ENCODE measurements at places on chromosomes 6 and 20.
A peak's percentile ranks its signal among the peaks of the same experiment; 100 is the strongest.

DNA sequence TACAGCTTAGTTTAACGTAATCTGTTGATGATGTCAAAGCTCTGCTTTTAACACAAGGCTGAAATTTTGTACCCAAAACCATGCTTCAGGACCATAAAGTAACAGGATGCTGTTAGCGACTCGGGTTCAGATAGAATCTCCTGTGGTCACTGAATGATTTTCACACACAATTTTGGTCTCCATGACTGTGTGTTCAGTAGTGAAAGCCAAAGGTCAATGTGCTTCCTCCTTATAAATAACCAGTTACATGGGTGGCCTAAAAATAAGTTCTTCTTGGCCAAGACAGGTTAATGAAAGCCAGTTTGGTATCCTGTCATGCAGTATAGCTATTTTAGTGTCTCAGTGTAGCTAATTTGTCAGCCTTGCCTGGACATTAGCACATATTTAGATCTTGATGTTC, 19.1 kb upstream of the LOC128125822 start:
- no peak for DNase-seq

DNA sequence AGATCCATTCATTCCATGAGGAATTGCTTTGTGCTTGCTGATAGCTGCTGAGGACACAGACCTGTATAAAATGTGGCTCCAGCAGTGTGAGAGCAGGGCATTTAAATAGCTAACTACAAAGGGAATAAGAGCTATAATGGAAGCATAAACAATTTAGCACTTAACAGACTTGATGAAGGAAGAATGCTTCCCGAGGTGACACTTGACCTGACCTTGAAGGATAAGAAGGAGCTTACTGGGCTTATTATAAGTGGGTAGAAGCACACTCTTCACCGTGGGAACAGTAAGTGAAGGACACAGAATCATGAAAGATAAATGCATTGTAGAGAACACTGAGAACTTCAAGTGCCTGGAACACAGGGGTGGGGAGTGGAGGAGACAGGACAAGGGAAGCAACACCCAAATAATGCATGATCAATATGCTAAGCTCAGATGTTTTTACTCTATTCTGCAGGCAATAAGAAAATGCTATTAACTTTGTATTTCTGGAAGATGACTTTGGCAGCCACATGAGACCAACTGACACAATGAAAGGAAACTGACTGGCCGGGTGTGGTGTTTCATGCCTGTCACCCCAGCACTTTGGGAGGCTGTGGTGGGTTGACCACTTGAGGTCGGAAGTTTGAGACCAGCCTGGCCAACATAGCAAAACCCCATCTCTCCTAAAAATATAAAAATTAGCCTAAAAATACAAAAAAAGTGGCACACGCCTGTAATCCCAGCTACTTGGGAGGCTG, 84.2 kb downstream of the EPB41L2 start:
- DNase-seq, result no peak

DNA sequence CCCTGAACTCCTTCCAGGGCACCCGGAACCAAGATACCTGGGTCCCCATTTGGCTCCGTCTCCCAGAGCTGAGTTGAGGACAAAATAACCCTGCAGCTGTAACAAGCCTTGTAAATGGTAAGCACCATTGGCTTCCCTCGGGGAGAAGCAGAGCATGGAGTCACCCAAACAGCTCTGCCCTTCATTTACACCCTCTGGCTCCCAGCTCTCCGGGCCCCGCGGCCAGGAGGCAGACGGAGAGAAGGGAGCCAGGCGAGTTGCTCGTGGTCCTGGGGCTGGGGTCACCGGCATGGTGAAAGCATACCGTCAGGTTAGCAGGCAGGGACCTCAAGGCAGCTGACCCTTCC, 2.1 kb downstream of the TFEB start:
- no peak for DNase-seq

GRCh38 chr20:24588047-24588635, 118.7 kb downstream of the SYNDIG1 start:
- DNase-seq, result no peak

GRCh38 chr6:149334201-149334600, 16.7 kb downstream of the TAB2 start:
- DNase-seq, result no peak

DNA sequence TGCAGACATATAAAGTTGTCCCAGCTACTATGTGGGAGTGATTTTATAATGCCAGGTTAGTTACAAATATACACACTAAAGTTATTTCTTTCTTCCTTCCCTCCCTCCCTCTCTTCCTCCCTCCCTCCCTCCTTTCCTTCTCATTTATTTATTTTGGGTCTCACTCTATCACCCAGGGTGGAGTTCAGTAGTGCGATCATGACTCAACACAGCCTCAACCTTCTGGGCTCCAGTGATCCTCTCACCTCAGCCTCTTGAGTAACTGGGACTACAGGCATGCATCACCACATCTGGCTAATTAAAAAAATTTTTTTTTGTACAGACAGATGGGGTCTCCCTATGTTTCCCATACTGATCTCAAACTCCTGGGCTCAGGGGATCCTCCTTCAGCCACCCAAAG, 59.2 kb downstream of the PHF20 start:
- DNase-seq, result peak; percentile 85

GRCh38 chr6:87342829-87343228, 1.8 kb upstream of the C6orf163 start:
- DNase-seq, result no peak

GRCh38 chr6:116144605-116145004, 18.7 kb upstream of the COL10A1 start:
- DNase-seq, result peak; percentile 4

DNA sequence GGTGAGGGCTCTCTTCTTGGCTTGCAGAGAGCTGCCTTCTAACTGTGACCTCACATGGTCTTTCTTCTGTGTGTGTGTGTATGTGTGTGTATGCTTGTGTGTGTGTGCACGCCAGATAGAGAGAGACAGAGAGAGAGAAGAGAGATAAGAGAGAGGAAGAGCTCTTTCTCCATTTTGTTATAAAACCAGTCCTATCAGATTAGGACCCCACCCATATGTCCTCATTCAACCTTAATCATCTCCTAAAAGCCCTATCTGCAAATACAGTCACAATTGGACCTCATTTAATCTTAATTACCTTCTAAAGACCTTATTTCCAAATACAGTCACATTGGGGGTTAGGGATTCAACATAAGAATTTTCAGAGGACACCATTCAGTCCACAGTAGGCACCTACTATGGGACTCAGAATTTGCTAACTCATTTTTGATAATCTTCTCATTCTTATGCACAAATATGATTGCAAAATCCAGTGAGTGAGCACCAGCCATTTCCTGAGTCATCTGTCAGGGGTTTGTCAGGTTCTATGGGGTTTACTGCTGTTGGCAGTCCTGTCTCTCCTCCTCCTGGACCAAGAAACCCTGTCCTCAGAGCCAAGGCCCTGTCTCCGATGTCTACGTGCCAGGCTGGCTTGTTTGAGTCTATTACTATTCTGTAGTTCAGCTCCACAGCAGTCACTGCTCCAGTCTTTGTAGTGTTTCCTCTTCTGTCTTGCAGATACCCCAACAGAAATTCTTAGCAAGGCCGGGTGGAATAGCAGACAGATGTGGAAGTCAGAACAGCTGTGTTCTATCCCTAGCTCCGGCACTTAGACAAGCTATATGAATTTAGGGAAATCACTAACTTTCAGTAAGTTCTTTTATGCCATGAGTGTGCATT, 59.0 kb upstream of the FAM184A start:
- DNase-seq, result peak; percentile 82

- no peak for DNase-seq
Observed at GRCh38 chr6:6835223-6835503, 246.6 kb downstream of the LY86 start.

DNA sequence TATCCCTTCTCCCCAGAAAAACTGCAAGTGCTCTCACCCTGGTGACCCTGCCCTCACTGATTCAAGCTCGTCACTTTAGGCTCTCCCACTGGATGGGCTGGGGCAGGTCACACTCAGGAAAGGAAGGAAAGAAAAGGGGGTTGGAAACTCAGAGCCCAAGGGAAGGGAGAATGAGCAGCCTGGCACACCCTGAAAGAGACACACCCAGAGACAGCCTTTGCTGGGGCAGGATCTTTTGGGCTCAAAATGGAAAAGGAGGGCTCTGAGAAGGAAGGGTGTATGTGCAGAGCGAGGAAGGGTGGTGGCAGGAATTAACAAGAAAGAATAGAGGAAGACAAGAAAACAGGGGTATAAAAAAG, 2.5 kb downstream of the PPP1R18 start:
- DNase-seq, result no peak

DNA sequence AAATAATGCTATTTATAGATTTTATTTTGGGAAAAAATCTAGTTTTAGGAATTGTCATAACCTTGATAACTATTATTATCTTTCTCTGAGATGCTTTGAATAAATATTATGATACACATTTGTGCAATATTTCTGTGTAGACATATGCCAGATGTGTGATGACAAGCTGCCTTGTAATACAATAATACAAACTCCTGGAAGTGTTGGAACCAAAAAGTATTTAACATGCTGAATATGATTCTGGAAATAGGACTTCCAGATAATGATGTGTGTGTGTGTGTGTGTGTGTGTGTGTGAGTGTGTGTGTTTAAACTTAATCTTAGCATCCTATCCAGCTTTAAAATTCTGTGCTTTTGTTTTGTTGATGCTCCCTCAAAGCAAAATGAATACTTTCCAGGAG, 233.6 kb downstream of the ADGRB3 start:
- no peak for DNase-seq

DNA sequence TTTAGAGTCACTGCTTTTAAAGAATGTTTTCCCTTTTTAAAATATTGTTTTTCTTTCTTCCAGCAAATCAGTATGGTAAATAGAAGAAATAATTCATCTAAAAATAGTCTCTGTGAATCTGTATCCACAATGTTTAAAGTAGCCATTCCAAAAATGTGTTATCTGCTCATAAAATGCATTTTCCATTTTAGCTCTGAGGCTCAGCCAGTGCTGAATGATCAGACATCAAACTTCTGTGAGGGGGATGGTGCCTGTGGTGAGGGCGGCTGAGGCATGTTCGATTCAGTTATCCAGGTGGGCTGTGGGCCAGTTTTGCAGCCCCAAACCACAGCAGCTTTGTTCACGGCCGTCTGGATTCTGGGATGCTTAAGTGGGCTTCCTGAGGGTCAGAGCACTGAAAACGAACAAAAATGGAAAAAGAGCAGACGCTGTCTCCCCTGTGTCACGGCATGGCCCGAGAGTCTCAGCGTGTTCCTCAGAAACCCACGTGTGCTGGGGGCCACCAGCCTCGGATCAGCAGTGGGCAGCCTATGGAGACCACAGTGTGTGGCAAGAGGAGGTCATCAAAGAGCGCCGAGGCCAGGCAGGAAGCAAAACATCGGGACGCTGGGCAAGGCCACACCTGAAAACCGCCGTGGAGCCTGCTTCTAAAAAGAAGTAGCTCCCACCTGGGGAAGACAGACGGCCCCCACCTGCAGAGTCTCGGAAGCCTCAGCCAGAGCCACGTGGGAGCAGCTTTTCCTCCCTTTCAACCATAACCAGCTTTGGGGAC, 134.9 kb upstream of the THBS2 start:
- DNase-seq, result no peak

GRCh38 chr20:20786428-20786827, 74.0 kb upstream of the RALGAPA2 start:
- no peak for DNase-seq

- DNase-seq, result no peak
Observed at GRCh38 chr6:4017834-4018170, 61.1 kb downstream of the FAM217A start.

DNA sequence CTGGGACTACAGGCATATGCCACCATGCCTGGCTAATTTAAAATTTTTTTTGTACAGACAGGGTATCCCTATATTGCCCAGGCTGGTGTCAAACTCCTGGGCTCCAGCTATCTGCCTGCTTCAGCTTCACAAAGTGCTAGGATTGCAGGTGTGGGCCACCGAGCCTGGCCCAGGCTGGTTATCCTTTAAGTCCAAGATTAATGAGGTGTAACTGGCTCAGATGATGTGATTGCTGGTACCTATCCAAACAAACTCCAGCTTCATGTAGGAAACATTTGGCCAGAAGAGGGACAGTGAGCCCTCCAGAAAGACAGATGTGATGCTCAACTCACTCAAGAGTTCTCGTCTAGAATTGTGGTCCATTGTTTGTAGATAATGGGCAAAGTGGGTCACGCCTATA, 9.2 kb upstream of the ZNF318 start:
- DNase-seq, result no peak

GRCh38 chr6:151118461-151119123, 121.2 kb upstream of the AKAP12 start:
- no peak for DNase-seq

GRCh38 chr20:17490501-17490900, 40.7 kb downstream of the BFSP1 start:
- no peak for DNase-seq

DNA sequence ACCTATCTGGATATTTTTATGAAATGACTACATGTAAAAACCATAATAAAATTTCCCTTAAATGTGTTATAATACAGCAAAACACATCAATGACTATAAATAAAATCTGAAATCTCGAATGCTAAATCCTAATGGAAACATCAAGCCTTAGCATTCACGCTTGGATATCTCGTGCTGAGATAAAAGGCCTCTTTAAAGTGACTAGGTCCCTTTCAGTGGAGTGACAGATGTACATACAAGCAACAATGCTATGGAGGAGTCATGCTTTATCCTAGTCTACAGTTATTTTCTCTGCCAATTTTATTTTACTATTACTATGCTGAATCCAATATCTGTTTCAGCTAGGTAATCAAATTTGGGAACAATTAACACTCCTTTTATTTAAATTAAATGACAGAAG, 72.4 kb downstream of the MAP3K7 start:
- no peak for DNase-seq

DNA sequence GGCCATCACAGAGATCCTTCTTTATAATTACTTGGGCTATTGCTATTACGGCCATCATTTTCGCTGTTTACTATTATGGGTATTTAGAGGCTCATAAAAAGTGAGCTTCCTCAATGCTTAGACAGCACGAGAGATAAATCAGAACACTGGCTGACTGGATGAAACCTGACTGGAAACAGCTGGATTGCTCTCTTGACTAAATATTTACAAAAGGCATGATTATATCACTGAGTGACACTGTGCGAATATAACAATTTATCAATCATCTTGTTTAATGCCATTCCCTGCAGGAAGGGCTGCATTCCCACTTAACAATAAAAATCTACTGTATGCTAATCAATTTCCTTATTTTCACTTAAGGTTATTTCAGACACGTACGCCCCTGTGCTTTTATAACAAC, 260.1 kb upstream of the ARID1B start:
- no peak for DNase-seq

DNA sequence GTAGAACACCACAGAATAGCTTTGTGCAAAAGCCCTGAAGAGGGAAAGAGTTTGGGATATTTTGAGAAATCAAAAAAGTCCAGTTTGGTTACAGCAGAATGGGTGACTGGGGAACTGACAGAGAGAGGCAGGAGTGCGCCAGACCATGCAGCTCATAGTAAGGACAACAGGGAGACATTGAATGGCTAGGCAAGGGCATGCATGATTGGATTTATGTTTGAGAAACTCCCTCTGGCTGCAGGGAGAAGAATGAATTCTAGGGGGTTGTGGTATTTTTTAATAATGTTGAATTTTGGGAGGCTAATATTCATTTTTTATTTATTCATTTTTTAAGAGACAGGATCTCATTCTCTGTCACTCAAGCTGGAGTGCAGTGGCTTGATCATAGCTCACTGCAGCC, 49.9 kb downstream of the TGM2 start:
- DNase-seq, result no peak

GRCh38 chr6:149855040-149855654, 9.0 kb downstream of the LRP11 start:
- DNase-seq, result peak; percentile 80

Data from MG63 (cell line).